ENCODE measurements at places on chromosomes 1 and 21. TPM values are rescaled to one million over a fixed set of nuclear protein-coding genes. Genes with fewer than 3 reads are reported as not detected.

DNA sequence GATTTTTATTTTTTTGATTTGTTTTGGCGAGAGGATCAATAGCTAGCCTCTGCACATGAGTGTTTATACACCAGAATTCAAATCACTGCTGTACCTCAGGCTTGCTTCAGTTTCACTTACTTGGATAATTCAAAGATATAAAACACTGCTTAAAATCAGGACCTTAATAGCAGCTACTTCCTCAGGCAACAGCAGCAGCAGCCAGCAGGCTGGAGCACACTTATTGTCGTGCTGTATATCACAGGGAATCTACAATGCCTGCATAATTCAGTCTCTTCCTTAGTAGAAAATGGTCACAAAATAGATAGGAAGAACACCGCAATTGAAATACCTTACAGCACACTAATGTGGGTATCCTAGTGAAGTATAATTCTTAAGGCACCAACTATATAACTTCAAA, 497.3 kb downstream of the NEGR1 start:
- DNase-seq, result no peak

DNA sequence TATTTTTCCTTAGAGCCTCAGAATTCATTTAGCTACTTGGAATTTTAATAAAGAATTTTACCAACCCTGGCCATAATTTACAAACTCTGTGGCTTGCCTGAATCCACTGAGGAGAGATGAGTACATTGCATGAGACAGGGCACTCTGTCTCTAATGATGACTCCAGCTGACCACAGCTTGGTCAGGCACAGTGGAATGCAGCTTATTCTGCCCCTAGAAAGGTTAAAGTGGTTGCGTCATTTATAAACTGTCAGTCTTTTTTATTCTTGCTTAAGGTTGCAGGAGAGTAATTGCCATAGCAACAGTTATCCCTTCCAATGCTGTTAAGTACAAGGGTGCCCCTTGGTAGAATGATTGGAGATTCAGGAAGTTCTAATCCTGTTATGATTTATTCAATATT, 28.3 kb downstream of the PDE4B start:
- no peak for DNase-seq

- no peak for DNase-seq
Observed at GRCh38 chr1:109306832-109307273, at the start of gene MYBPHL. MYBPHL (minus strand) TSS chr1:109307011; CDS start chr1:109306991, 20 bp downstream.

DNA sequence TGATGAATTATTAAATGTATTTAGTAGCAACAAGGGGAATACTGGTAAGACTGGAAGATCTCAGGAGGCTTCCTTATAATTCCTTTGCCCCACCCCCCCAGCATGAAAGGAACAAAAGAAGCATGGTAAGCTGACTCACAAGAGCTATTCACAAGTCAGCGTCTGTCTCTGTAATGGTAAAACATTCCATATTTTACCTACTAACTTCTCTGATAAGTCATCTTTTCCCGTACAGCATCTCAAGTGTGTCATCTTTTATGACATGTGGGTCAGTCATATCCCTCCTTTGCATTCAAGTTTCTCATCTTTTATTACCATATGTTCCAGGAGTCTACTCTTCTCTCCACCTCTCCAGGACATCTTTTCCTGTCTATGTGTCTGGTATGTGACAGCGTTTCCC, 241.3 kb downstream of the PLA2G4A start:
- no peak for DNase-seq

GRCh38 chr1:27603309-27603680, 649 bp downstream of the AHDC1 start:
- no peak for DNase-seq

DNA sequence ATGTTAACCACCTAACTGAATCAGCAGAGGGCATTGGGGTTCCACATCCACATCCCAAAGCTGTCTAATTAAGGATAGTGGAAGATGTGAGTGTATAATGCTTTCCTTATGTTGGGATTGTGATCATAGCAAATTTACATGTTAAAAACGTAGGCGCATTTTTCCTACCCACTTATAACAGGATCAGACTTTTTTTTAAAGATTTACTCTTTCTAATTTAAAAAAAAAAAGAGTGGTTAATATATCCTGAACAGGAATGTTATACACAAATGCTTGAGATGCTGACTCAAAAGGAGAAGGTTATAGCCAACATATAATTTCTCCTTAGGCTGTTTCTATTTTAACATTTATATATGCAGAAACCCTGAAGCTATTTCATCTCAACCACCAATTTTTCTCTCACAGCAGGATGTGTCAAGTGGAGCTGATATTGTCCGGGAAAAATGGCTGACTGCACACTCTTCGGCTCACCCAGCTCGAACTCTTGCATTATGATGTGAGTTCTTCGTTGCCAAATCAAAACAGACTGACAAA, 40.3 kb downstream of the RGS5 start:
- DNase-seq, result no peak

DNA sequence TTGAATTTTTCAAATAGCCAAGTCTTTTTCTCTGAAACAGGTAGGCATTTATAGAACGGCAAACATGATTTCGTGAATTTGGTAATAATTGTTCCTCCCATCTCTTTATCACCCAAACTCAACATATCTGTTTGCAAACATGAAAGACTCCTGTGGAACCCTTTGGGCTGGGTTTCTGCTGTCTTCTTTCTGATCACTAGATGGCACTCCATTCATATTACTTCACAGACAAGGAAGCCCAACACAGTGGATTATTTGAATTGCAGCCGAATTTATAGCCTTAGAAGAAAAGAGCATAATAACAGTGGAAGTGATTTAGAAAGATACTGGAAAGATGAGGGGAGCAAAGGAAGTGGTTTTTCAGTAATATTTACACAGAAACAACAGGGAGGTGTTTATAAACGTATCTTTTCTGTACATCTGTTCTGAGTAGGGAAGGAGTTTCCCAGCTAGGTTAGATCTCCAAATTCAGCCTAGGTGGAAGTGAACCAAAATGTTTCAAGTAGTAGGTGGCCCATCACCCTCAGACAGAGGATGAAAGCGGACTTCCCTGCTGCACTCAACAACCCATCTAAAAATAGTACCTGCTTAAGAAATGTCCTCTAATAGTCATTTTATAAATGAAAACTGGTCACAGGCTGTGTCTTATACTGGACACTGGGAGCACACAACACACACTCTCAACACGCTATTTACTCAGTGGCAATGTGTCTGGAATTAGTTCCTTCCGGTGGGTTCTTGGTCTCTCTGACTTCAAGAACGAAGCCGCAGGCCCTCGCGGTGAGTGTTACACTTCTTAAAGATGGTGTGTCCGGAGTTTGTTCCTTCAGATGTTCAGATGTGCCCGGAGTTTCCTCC, 67.6 kb downstream of the MAP3K21 start:
- DNase-seq, result no peak

DNA sequence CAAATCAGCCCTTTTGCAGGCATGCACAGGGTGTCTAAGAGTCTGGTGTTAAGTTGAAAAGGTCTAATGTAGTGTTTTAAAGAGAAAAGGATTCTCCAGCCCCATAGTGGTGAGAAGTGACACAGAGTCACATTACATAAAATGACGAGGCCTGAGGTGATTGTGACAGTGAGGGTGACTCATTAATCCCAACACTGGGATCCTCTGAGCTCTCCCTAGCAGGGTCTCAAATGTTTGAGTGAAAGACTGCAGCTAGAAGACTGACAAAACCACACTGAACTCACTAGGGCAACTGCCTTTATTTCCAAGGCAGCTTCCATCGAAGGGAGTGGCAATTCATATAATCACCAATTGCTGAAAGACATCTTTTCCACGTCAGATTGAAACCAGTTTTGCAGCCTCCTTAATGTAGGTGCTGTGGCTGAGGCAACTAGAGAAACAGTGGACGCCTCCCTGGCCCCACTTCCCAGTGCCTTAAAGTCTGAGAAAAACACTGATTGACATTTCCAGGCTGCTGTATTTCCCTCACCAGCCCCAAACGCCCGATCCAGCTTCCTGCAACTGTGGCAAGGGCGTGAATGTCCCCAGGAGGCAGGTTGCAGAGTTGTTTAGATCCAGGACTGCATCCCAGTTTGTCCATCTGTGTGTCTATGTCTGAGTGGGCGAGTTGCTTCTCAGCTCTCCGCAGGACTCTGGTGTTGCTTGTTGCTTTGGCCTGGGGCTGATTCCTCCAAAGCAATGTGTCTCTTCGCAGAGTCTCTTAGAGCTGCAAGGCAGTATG, 81.4 kb downstream of the RUNX1 start:
- DNase-seq, result no peak

DNA sequence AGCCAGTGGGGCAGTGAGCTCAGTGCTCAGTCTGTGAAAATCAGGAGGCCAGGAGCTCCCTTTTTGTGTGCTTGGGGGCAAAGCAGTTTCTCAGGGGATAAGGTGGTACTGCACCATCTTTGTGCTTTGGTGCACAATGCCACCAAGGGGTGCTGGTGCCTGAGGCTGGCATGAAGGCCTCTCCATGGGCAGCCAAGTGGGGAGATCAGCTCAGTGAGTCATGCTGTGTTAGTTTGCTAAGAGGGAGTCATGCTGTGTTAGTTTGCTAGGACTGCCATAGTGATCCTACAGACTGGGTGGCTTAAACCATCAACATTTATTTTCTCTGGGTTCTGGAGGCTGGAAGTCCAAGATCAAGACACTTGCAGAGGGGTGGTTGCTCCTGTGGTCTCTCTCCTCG, 428.1 kb downstream of the PRDM2 start:
- no peak for DNase-seq

DNA sequence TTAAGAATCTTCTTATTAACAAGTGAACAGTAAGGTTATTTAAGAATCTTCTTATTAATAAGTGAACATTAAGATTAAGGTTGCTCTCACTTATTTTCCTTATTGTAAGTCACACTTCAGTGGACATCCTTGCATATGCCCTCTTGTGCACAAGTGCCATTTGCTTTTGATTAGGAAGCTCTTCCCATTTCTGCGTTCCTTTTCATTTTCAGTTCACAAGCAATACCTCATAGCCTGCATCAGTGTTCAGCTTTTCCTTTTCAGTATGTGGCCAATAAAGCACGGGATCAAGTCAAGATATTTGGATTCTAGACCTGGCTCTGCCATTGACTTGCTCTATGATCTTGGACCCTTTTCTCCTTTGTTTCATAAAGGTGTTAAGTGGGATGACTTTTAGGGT, 158.7 kb downstream of the DISP1 start:
- no peak for DNase-seq

DNA sequence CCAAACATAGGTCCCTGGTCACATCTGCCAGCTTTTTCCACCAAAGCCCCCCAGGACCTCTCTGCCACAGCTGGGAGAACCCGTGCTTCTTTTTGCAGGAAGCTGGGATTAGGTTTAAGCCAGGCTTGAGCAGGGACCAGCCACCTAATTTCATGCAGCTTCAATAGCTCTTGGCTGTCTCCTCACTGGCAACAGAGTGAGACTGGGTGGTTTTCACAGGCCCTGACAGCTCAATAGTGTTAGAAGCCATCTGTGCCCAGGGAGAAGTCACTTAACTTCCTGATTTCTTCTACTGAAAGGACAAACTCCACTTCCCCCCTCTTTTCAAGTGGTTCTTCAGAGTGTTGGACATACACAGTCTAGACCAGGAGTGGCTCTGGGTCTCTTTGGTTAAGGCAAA, 20.4 kb upstream of the SRSF4 start:
- DNase-seq, result no peak

The CORT gene
- 4.5 TPM for total RNA-seq

The NPL gene
- 34.2 TPM for total RNA-seq

The TMEM183A gene
- 61.6 TPM for total RNA-seq

- no peak for DNase-seq
Observed at GRCh38 chr1:89546082-89546889, 21.7 kb downstream of the LRRC8B start.

The S100B gene
- total RNA-seq, result 215 TPM

GRCh38 chr1:162772571-162773154, 17.8 kb upstream of the HSD17B7 start:
- DNase-seq, result no peak

DNA sequence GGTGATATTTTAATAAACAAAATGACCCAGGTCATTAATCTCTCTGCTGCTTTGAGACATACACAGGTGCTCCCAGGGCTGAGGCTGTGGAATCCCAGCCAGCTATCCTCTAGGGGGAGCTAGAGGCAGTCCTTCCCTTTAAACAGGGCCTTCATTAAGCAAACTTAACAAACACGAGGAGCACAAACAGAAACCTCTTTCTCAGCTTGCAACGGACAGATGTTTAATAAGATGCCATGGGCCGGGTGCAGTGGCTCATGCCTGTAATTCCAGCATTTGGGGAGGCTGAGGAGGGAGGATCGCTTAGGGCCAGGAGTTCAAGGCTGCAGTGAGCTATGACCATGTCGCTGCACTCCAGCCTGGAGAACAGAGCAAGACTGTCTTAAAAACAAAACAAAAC, 106.7 kb downstream of the HIVEP3 start:
- DNase-seq, result no peak

DNA sequence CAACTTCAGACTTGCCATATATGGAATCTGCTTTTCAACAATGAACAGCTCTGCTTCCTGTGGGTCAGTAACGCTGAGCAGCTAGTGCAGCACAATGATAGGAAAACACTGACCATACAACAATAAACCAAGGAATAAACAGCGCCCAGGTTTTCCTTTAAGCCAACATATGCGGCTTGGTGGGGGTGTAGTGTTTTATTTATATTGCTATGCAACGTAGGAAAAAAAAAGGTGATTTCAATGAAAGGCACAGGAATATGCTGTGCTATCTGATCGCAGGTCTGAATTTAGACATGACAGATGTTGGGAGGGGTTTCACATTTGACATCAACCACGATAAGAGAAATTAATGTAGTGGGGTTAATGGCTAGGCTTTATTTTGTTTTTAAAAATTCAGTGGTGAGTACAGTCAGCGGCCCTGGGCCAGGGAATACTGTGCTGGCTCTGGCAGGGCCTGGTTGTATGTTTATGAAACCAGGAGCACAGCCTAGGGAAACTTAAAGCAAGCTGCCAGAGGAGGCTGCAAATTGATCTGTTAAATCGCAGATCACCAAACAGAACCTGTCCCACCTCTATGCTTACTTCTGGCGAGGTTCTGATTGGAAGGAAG, 4.3 kb downstream of the TSPAN2 start:
- no peak for DNase-seq

GRCh38 chr21:31162079-31162699, 123.9 kb upstream of the KRTAP19-8 start:
- DNase-seq, result no peak

The ERICH3 gene
- 18.2 TPM for total RNA-seq

GRCh38 chr1:175419684-175420517, 227.3 kb upstream of the KIAA0040 start:
- no peak for DNase-seq

The ABCG1 gene
- 41.4 TPM for total RNA-seq

GRCh38 chr1:77539519-77540142, 142.8 kb downstream of the ZZZ3 start:
- no peak for DNase-seq

GRCh38 chr1:184743062-184743756, 11.4 kb downstream of the EDEM3 start:
- no peak for DNase-seq

The IVL gene
- total RNA-seq, result not detected

DNA sequence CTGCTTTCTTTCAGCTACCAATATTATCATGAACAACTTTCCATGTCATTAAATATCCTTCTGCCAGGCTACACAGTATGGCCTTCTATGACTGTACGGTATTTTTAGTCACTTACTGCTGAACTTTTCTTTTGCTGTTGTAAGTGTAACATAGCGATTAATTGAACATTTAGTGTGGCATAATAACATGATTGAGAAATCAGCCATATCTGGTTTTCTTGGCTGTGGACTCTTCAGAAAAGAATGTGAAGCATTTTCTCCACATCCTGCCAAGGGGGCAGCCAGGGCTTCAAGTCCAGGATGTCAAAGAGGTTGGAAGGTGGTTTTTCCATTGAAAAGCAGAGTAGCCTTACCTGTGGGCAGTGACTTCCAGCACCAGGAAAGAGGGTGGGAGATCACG, 8.8 kb upstream of the AHCYL1 start:
- DNase-seq, result no peak
